ENCODE measurements at places on chromosomes 13 and 19.

GRCh38 chr19:4369109-4369887, 25.9 kb downstream of the MPND start:
- no peak for DNase-seq

DNA sequence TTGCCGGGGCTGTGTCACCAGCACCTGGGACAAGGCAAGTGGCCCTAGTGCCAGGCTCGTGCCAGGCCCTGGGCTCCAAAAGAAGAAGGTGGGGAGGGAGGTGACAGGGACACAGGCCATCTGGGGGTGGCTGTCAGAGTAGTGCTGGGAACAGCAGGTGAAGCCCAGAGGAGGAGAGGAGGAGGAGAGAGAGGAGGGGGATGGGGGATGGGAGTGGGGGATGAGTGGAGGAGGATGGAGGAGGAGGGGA, 18.7 kb downstream of the LSM4 start:
- DNase-seq, result no peak

GRCh38 chr13:47120282-47120681, 223.4 kb upstream of the HTR2A start:
- DNase-seq, result no peak

GRCh38 chr13:79648191-79648590, 167.2 kb downstream of the NDFIP2 start:
- DNase-seq, result peak; percentile 60

GRCh38 chr19:57512845-57513244, 13.1 kb downstream of the ZNF773 start:
- no peak for DNase-seq

DNA sequence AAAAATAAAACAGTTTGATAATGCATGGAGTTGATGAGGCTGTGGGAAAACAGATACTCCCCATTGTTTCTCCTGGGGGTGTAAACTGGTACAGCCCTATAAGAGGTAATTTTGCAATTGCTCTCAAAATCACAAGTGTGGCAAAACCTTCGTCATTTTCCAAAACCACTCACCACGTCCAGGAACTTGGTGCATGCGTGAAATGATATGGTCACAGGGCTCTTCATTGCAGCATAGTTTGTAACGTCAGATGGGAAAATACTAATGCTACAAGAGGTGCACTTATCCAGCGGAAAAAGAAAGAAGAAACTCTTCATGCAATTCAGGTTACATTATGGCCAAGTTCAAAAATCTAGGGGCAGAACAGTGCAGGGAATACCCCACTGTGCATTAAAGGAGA, 11.9 kb upstream of the PLAUR start:
- no peak for DNase-seq

- DNase-seq, result no peak
These were observed 61.2 kb upstream of the TM9SF2 start for GRCh38 chr13:99439850-99440604.

- no peak for DNase-seq
These were observed 60.9 kb downstream of the PEX11G start for GRCh38 chr19:7427944-7428343.

- DNase-seq, result no peak
These were observed 283.9 kb downstream of the KLF12 start for GRCh38 chr13:73850104-73850873.

DNA sequence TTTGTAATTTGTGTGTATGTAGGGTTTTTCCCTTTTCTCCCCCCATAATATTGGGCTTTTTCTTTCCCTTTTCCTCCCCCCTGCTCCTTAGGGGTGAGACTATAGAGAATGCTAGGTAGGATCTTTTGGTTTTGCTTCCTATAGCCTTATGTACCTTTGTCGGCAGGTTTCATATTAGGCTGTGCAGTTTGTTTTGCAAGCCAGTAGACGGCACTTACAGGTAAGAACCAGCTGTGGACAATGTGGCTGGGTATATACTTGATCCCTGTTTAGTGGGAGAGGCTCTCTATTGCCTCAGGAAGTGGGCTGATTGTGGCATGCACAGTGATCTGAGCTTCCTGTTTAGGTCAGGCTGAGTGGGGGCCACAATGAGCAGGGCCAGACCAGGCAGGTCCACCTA, 359.2 kb upstream of the OBI1 start:
- DNase-seq, result no peak

GRCh38 chr19:49546825-49547565, 19.2 kb downstream of the RCN3 start:
- no peak for DNase-seq

GRCh38 chr13:34357435-34358232, 539.7 kb downstream of the RFC3 start:
- DNase-seq, result no peak

DNA sequence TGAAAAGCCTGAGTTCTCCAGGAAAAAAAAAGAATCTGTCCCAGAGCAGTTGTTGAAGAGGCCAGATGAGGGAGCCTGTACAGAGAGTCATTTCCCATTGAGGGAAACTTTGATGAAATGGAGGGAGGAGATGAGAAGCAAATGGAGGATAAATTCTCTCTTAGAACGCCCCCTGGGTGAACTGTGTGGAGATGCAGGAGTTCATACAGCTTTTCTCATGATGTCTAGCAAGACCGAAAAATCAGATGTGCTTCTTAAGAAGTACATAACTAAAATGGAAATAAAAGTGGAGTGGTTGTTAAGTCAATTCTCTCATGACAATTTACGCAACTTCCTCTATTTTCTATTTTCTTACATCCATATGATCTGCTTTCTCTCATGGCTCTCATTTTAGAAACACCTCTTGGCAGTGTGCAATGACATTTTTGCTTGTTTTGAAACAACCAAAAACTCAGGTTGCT, 1263.1 kb downstream of the PCDH9 start:
- DNase-seq, result no peak

DNA sequence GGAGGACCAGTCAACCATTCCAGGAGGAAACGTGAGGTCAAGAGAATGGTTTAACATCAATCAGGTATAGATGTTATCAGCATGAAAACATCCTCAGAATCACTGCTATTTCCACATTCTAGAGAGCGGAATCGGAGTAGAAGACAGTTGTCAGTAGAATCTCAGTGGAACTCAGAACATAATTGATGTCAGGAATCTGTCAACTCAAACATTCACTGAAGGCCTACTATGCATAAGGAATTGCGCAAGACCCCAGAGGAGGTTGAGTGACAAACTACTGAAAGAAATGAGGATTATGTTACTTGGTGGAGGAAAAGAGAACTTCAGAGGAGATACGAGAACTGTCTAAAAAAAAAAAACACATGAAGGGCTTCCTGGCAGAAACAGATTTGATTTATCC, 97.8 kb downstream of the LHFPL6 start:
- DNase-seq, result no peak

DNA sequence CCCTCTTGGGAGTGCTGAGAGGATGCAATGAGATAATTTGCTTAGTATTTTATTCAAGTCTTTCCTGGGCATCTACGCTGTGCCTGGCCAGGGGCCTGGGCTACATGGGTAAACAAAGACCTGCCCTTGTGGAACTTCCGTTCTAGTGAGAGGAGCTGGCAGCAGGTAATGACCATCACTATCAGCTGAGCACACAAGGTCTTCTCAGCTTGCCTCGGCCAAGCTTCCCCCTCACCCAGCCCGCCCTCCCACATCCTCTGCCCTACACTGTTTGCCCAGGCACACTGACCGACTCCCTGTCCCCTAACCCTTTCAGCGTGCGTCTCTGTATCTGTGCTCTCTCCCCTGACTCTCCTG, 8.6 kb upstream of the FKRP start:
- no peak for DNase-seq

DNA sequence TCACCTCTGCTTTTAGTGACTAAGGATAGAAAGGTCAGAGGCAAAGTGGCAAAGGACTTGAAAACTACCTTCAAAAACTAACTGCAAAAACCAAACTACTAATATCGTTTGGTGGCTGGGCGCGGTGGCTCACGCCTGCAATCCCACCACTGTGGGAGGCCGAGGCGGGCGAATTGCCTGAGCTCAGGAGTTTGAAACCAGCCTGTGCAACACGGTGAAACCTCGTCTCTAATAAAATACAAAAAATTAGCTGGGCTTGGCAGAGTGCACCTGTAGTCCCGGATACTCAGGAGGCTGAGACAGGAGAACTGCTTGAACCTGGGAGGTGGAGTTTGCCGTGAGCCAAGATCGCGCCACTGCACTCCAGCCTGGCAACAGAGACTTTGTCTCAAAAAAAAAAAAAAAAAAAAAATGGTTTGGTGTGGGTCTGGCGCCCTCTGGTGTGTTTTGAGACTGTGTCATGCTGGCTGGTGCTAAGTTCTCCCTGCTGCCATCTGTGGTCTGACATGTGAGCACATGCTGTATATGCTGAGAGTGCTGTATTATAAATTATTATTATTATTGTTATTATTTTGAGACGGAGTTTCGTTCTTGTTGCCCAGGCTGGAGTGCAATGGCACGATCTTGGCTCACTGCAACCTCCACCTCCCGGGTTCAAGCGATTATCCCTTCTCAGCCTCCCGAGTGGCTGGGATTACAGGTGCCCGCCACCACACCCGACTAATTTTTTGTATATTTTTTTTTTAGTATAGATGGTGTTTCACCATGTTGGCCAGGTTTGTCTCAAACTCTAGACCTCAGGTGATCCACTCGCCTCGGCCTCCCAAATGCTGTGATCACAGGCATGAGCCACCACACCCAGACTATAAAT, 36.0 kb upstream of the RNF17 start:
- DNase-seq, result peak; percentile 10

GRCh38 chr13:100306030-100306429, 217.1 kb downstream of the PCCA start:
- peak; percentile 20 for DNase-seq

DNA sequence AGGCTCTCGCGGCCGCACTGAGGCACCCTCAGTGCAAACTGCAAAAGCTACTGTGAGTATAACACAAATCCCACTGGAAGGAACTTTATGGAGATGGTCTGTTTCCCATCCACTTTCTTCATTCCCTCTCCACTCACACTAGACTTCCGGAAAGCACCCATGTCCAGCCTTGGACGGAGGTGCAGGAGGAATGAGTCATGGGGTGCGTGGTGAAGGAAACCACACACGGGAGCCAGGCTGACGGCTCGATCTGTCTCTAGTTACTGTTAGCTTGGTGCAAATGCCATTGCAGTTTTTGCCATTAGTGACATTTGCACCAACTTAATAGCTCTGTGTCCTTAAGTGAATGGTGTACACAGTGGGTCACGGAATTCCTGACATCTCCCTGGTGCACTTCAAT, 14.6 kb downstream of the NLRP8 start:
- DNase-seq, result no peak

DNA sequence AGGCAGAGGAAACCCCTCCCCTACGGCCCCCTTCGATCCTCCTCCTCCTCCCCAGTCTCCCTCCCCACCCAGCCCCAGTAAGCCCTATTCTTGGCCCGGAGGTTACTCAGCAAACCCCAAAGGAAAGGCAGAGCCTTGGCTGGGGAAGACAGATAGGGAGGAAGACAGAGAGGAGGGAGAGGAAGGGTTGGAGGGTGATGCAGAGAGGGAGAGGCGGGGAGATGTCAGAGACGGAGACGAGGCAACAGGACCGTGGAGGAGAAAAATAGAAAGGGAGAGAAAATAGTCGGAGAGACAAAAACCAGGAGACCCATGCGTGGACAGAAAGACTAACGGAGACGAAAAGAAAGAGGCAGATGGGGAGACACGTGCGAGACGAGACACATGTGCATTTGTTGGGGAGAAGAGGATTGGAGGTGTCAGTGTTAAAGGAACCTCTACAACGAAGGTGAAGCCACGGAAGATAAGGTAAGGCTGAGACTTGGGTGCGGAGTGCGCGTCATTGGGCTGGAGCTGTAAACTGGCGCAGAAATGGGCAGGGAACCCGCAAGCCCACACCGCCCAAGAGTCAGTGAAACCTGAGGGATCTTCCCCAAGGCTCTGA, 2.9 kb downstream of the TGFB1 start:
- DNase-seq, result no peak

GRCh38 chr13:109151696-109152095, 522.3 kb downstream of the MYO16 start:
- no peak for DNase-seq

- no peak for DNase-seq
These were observed 62.0 kb downstream of the KL start for GRCh38 chr13:33078263-33078662.

DNA sequence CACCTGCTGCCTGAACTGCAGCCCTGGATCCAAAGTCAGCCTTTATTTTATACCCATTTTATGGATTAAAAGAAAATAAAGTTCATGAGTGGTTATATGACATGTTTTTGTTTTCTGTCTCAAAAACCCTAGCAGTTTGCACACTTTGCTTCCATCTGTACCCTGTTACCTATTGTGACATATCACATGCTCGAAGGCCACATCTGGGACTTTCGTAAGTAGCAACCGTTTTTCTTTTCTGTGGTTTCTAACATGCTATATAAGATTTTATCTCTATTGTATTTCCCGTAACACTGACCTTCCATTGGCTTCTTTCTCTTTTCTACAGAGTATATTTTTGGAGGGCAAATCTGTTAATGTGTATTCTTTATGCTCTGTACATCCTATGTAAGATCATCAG, 1007.2 kb downstream of the PCDH9 start:
- DNase-seq, result no peak

- no peak for DNase-seq
These were observed 308.4 kb downstream of the SHISA2 start for GRCh38 chr13:25743421-25743820.

DNA sequence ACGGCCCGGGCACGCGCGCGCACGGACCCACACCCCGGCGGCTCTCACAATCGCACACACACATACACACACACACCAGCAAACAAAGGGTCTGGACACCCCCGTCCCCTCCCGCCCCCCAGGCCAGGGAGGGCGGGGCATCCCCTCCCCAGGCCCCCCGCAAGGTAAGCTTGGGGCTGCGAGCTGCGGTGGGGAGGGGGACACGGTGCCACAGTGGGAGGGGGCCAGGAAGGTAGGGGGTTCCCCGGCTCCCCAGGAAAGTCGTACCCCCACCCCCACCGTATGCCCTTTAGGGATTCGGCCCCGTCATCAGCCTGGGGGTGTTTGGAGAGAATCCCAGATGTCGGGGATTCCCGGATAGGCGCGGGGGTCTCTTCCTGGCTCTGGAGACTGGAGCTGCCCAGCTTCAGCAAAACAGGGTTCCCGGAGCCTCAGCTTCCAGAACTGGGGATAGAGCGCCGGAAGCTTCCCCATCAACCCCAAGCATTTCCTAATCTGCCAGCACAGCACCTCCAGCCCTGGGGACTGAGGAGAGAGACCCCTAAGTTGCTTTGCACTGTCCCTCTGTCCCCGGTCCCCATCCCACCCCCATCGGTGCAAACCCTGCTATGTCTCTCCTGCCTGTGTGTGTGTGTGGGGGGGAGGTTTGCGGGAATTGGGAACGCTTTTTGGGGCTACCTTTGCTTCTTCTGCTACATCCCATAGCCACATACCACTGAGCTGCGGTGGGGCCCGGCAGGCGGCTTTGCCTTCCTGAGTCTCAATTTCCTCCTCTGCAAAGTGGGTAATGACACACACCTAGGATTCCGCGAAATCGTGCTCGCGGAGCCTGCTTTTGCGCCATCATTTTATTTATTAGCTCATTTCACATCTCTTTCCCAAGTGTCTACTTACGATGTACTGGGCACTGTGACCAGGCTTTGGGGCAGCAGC, 1.8 kb upstream of the CDC37 start:
- no peak for DNase-seq

Data from NCI-H1417 treated with DMSO at 0.1 percent for 48 hours (cell line).